ENCODE measurements at places on chromosomes 13 and 19.

DNA sequence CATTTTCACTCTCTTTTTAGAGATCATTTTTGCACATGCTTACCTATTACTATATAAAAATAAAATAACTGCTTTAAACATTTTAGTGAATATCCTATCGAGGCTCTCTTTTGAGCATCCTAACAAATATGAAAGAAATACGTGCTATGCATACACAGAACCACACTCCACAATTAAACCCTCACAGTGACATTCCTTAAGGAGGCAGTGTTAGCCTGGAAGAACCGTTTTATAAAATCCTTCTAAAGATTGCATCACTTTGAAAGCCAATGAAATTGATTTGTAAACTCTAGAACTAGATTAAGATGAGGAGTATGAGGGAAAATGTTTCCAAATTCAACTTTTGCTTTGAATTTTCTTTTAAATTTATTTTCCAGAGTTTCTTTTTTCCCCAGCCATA is 11.1 kb upstream of the ENOX1 start:
- no peak for DNase-seq

- no peak for DNase-seq
Observed at GRCh38 chr13:24716011-24716410, 35.8 kb downstream of the ATP12A start.

- DNase-seq, result peak; percentile 90
Observed at GRCh38 chr13:31044364-31045285, 112.2 kb downstream of the TEX26 start.

DNA sequence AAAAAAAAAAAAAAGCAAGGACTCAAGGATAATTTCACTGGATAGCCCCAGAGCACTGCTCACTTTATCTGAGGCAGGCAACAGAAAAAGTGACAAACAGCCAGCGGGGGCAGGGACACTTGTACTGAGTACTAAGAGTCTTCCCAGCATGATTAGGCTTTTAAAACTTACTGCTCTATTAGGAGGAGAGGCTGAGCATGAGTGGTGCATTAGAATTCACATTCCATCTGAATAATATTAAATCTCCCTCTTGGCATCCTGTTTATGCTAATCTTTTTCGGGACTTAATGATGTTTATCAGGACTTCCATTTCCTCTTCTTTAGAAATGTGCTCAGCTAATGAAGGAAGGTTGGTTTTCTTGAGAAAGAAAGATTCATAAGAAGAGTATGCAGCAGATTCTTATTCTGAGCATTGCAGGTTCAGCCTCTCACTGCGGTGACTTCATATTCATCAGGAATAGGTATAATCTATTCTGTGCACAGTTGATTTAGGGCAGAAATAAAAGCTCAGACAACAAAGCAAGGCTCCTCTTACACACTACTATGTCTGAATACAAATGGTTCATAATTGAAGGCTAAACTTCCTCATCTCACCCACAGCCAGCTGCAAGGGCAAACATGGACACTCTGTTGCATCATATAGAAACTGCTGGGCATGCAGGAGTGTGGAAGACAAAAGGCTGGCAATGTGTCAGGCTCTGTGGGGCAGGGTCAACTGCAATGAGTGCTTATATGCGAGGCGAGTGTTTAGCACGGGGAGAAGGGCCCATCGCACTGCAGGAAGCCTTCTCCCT is 107.0 kb downstream of the KL start:
- peak; percentile 84 for DNase-seq

GRCh38 chr13:35252536-35253205 is 223.8 kb downstream of the MAB21L1 start:
- DNase-seq, result no peak

DNA sequence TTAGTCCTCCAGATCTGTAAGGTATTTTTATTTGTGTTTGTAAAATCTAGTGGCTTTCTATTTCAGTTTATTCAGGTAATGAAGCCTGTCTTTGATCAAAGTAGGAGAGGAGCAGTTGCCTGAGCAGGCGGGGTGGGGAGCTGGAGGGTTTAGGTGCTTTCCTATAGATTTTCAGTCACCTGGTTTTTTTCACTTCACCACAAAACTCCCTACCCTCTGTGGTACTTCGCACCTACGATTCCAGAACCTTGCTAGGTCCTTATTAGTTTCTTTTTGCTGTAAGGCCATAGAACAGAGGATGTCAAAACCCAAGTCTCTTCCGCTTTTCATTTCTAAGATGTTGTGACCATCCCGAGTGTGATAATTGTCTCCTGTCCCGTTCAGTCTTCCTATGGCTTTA is 26.6 kb downstream of the SLAIN1 start:
- DNase-seq, result no peak

GRCh38 chr19:1648920-1649541 is 3.4 kb downstream of the TCF3 start:
- DNase-seq, result no peak

GRCh38 chr13:29885989-29886388 is 35.6 kb upstream of the UBL3 start:
- DNase-seq, result no peak

DNA sequence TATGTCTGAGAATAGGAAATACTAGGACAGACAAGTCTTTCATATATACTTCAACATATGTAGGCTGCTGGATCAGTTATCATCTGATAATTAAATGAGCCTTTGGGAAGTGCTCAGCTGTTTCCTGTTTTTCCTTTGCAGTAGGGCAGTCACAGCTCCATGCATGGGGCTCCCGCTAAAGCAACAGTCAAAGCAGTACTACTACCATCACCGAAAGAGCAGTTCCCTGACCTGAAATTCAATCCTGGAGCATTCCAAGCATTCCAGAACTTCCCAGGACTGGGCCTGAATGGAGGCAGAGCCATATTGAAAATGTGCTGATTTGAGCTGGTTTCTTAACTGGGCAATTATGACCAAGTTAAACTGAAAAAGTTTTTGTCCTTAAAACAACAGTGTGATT is 20.5 kb downstream of the MICU2 start:
- DNase-seq, result no peak

- no peak for DNase-seq
Observed at GRCh38 chr13:106480351-106480910, 55.0 kb downstream of the EFNB2 start.

DNA sequence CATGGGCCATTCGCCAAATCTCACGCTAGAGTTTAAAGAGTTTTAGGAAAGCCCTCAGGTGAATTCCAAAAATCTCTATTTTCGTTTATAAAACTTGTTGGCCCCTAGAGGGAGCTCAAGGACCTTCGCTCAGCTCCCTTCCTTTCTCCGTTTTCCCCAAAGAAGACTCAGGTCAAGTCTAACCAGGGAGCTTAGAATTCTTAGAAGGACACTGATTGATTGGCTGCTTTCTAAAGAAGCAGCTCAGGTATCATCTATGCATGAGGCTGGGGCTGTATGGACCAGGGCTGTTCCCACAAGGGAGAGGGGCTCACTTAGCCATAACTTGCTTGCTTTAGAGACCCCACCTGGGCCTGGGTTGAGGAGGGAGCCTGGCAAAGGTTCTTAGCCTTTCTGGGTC is 20.5 kb downstream of the DZIP1 start:
- DNase-seq, result peak; percentile 72

GRCh38 chr13:85853901-85854663 is 54.9 kb upstream of the SLITRK6 start:
- DNase-seq, result no peak

DNA sequence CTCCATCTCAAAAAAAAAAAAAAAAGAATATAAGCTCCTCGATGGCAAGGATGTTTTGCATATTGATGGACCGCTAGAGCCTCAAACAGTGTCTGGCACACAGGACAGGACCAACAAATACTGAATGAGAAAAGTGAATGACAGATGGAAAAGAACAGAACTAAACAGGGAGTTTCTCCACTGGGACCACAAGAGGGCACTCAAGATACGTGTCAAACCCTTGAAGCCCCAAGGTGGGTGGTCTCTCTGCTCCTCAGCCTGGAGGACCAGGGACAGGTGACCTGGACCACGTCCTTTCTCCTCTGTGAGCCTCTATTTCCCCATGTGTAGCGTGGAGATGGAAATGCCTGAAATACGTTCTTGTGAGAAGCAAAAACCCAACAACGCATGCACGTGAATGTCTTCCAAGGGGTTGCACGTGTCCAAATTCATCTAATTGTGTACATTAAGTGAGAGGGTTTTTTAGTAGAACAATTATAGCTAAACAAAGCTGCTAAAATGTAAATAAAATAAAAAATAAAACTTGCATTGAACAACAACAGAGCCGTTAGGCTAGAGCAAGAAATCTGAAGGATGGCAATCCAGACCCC is 5.7 kb upstream of the CDC42EP5 start:
- peak; percentile 75 for DNase-seq

GRCh38 chr13:29480893-29481525 is 114.5 kb downstream of the SLC7A1 start:
- no peak for DNase-seq

GRCh38 chr19:2097886-2098327 is 1.2 kb downstream of the IZUMO4 start:
- DNase-seq, result no peak

DNA sequence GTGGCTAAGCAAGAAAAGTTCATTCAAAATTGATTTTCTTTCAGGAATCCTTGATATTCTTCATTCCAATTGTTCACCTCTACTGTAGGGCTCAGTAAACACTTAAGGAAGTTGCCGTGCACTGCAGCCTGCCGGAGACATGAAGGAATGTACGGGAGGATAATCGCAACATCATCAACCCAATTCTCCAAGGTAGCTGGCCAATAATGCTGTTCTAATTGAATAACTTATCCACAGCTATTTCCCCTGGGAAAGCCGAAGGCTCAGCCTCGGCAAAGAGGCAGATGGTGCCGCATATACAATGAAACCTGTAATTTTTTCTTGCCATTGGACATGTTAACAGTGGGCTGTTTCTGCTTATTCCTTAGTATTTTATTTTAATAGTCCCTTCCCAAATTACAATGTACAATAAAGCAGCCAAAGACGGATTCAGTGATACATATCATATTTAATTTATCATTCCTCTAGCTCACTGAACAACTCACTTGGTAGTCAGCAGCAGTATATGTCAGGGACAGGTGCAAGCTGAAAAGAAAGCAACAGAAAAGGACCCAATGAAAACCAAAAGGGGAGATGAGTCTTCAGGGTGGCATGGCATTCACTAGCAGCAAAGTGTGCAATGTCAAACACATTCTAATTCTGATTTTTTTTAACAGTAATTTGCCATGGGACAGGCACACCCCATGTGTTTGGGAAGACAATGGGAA is 420.5 kb upstream of the KLF12 start:
- DNase-seq, result no peak

DNA sequence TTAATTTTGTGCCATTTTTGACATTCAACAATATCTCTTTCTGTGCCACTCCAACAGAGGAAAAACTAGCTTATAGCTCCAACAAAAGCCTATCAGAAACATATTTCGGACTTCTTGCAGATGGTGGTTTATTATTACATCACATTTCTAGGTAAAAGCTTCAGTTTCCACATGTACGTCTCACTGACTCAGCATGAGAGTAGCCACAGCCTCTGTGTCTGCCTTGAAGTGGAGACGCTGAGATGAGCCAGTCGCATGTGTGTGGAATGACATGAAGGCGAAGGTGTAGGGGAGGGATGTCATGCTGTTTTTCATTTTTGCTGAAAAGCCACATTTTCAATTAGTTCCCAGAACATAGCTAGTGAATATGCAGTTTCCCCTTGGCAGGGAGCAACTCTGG is 598.6 kb downstream of the EFNB2 start:
- DNase-seq, result no peak

GRCh38 chr13:82344867-82345266 is 1537.4 kb downstream of the SLITRK1 start:
- DNase-seq, result no peak

- no peak for DNase-seq
Observed at GRCh38 chr13:66195238-66195637, 1034.9 kb downstream of the PCDH9 start.

DNA sequence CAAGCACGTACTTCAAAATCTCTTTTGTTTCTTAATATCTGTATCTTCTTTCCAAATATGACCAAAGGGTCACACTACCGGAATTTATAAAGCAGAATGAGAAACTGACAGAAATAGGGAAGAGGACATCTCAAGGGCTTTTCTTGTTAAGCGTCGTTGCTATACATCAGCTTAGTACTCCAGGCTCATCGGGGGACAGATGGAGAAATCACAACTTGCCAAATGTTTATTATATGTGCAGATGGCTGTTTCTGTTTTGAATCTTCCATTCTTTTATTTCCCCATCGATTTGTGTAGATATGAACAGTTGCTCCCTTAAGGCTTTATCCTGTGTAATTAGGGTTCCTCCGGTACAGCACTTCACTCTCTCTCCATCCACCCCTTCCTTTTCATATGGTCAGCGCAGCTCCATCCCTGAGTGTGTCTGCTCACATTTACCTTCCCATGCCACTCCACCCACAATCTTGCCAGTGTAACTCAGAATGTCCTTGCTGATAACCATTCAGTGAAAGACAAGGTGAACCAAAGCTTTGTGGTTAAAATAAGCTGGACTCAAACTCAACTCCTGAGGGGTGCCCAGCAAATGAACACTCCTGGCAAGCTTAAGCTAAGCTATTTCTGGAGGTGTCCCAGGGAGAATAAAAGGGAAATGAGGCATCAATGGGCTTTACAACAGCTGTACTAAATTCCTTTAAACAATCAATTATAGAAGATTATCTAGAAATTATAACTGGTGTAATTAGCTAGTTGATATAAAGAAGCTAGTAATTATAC is 51.3 kb downstream of the TBC1D4 start:
- DNase-seq, result no peak

- peak; percentile 86 for DNase-seq
Observed at GRCh38 chr19:43692877-43693276, 22.9 kb upstream of the PLAUR start.

- DNase-seq, result no peak
Observed at GRCh38 chr13:54034047-54034446, 1005.4 kb downstream of the OLFM4 start.

DNA sequence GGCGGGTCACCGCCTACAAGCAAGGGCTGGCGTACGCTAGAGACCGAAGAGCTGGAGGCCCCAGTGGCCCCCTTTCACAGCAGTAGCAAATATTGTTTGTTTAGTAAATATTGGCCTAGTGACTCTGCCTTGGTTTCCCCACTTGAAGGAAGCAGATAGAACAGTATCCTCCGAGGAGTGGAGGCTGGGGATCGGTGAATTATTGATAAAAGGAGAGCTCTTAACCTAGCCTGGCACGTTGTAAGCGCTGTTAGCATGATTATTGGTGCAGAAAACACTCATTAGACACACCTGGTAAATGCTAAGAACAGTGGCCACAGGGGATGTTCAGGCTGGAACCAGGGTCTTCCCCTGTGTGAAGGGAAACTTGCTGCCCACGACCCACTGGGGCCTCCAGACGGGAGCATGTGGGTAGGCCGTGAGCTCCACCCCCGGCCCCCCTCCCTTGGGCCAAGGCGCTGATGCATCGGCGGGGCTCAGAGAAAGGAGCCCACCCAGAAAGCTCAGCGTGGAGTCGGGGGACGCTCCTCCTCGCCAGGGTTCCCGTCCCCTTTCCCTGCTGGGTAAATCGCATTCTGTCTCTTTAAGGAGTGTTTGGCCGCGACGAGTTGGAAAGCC is 2.3 kb downstream of the IER2 start:
- DNase-seq, result no peak

- DNase-seq, result peak; percentile 30
Observed at GRCh38 chr19:38736036-38736412, 8.2 kb downstream of the CAPN12 start.

- no peak for DNase-seq
Observed at GRCh38 chr19:15636026-15636425, 4.7 kb upstream of the CYP4F3 start.

GRCh38 chr19:6970443-6970842 is 50.8 kb downstream of the MBD3L2B start:
- peak; percentile 33 for DNase-seq
